ENCODE measurements at places on chromosomes 5 and 9.

- DNase-seq, result no peak
Measured at GRCh38 chr5:1182633-1183423, 18.6 kb upstream of the SLC6A19 start.

DNA sequence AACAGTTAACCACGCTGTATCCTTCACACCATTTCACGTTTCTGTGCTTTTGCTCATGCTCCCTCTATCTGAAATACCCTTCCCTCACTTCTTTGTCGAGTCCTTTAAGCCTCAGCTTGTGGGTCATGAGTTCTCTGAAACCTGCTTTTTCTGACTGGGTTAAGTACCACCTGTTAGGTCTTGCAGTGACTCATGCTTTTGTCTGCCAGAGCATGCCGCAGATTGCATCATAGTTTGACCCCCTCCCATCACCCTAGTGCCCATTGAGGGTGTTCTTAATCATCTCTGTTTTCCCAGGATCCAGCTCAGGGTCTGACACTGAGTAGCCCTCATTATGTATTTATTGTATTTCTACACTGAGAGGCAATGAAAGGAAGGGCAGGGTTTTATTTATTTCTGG, 190.2 kb downstream of the ASTN2 start:
- no peak for DNase-seq

DNA sequence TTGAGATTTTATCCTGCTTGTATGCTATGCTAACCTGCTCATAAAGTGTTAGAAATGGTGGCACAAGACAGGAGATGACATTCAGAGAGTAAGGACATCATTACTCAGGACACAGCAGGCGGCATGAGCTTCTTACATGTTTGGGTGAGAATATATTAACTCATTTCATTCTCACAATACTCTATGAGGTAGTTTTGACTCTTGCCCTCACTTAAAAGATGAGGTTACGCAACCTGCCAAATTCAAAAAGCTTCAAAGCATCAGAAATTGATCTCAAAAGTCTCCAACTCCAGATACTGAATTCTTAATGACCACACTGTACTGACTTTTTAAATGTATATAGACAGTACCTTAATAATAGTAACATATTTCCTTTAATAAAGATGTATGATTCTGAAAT, 60.8 kb downstream of the CDH18 start:
- DNase-seq, result no peak

DNA sequence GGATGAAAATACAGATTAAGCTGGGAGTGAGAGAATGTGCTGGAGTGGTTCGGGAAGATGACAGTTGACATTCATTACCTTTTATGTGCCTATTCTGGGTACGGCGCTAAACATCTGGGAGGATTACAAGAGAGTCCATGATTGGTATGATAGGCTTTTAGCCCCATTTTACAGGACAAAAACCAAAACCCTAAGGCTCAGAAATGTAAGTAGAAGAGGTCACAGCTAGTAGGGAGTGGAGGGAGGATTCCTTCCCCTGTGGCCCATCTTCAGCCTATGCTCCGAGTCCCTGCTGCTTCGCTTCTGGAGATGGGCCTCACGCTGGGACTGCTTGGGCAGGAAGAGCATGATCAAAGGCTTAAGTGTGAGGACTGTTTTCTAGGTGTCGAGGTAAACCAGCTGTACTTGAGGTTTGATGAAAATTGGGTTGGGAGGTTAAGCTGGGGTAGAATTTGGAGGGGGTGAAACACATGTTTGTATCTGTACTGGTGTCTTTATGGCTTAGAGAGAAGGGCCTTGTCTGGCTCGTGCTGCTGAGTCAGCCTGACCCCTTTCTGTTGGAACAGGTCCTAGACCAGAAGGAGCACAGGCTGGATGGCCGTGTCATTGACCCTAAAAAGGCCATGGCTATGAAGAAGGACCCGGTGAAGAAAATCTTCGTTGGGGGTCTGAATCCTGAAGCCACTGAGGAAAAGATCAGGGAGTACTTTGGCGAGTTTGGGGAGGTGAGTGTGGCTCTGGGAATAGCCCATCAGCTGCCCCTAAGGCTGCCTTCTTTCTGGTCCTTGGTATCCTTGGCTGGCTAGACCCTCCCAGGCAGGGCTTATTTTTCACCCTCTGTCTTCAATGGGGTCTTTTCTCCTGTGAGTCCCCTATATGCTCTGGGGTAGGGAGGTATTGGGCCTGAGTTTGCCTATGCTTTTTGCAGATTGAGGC, 2.1 kb downstream of the HNRNPAB start:
- DNase-seq, result no peak

- no peak for DNase-seq
Measured at GRCh38 chr5:56481428-56482357, 248.6 kb upstream of the ANKRD55 start.

GRCh38 chr9:36866840-36867239, 167.2 kb downstream of the PAX5 start:
- DNase-seq, result no peak

GRCh38 chr5:42361315-42361688, 61.9 kb upstream of the GHR start:
- DNase-seq, result no peak

DNA sequence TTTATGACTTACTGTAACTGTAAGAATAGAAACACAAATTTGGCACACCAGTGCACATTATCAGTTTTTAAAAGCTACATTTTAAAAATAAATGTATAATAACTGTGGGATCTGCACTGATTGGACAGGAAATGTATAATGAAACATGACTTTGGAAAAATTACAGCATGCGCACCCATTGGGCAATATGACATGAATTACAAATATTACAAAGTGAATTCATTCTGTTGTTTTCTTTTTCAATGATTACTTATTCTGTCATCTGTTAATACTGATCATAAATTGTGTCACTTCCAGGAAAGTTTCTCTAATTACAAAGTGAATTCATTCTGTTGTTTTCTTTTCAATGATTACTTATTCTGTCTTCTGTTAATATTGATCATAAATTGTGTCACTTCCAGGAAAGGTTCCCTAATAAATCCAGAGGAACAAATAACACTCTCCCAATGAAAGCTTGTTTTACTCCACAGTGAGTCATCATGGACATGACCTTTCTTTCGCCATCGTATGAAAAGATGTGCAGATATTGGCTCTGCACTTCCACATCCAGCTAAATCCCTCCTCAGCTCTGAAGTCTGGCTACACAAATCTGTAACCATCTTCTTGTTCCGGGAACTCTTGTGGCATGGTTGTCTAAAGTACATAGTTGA, 297.0 kb upstream of the HAPLN1 start:
- DNase-seq, result no peak

DNA sequence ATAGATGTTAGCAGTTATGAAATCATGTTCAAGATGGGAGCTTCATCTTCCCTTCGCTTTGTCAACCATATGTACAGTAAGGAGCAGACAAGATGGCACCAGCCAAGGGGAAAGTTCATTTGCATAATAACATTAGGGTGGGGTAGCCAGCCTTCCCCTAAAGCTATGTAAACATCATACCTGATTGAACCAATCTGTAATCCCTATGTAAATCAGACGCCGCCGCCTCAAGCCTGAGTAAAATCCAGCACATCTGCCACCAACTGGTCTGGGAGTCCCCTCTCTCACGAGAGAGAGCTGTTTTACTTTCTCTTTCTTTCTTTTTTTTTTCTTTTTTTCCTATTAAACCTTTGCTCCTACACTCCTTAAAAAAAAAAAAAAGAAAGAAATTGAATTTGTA, 30.8 kb upstream of the REEP2 start:
- no peak for DNase-seq

DNA sequence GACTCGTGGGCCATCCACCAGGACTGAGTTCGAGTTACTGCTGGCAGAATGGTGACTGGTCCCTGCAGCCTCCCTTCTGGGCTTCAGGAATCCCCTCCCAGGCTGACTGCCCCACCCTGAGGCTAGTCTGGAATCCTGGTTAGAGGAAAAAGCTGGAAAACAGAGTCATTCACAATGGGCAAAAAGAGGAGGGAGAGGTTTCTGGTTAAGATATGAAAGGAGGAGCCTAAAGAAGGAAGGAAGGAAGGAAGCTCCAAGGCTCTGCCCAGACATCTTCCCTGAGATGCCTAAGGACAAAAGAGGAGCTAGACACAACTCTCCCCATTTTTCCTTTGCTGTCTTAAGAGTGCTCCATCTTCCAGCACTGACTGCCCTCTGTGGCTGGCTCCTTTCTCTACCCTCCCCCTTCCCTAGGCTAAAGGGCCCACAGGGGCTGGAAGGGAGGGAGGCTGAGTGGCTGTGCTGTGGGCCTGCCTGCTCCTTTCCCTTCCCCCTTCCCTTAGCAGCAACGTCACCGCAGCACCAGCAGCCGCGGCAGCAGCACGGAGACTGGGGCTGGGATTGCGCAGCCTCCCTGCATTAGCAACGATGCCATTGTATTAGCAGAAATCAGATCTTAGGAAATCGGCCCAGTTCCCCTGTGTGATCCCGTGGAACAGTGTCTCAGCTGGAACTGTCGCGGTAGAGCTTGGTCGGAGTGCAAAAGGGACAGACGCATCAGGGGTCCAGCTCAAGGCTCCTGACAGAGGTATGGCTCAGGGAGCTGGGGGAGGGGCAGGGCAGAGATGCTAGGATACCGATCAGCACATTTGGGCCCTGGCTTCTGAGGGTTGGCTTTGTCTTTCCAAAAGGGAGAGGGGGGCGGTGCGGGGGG, 48.7 kb downstream of the RUSC2 start:
- DNase-seq, result no peak

DNA sequence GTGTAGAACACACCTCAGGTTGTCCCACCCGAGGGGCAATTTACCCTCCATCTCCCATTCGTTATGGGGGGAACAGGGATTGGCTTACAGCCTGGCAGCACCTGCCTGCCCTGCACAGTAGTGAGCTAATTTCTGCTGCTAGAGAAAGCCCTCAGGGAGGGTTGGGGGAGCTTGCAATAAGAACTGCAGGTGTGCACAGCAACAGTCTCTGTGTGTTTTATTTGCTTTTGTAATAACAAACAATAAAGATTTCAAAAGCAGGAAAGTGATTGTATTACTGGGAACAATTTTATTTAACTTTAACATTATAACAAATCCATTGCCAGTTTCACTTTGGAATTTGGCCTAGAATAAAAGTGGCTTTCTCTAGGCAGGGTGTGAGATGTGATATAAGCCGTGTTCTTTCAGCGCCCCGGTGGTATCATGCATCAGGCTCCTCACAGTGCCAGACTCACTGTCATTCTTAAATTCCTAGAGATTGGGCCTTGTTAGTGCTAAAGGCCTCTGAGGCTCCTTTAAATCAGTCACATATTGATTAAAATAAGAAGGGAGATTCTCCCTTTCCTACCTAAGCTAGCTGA, 81.1 kb downstream of the RMI1 start:
- DNase-seq, result no peak

DNA sequence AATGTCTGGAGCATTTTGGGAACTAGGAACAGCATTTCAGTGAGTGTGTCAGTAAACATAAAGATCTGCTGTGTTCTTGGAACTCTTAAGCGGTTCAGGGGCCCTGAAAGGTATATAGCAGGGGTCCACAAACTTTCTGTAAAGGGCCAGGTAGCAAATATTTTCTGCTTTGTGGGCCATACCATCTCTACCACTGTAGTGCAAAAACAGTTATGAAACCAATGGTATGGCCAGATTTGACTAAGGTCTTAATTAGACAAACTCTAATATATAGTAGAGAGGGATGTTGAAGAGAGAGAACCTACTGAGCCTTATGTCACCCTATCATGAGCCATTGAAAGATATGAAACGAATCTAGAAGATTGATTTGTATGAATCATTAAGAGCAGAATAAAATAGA, 5.3 kb downstream of the TNPO1 start:
- DNase-seq, result no peak

- DNase-seq, result no peak
Measured at GRCh38 chr5:16894236-16895057, 41.6 kb downstream of the MYO10 start.

- no peak for DNase-seq
Measured at GRCh38 chr9:127561491-127562278, 50.4 kb upstream of the STXBP1 start.

- no peak for DNase-seq
Measured at GRCh38 chr5:33854733-33855151, 37.0 kb downstream of the ADAMTS12 start.

DNA sequence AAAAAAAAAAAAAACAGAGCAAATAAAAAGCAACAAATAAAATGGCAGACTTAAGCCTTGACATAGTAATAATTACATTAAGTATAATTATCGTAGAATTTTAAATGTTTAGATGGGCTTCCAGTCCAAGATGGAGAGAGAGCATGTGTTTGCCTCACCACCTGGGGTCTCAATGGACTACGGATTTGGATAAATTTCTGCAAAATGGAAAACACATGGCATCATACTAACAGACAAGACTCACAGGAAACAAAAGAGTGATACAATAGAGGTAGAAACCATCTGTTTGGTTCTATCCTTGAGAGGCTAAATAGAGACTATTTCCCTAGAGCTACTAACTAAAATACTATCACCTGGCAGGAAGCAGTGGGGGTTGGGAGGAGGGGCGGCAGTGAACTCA, 144.3 kb downstream of the MUSK start:
- no peak for DNase-seq

DNA sequence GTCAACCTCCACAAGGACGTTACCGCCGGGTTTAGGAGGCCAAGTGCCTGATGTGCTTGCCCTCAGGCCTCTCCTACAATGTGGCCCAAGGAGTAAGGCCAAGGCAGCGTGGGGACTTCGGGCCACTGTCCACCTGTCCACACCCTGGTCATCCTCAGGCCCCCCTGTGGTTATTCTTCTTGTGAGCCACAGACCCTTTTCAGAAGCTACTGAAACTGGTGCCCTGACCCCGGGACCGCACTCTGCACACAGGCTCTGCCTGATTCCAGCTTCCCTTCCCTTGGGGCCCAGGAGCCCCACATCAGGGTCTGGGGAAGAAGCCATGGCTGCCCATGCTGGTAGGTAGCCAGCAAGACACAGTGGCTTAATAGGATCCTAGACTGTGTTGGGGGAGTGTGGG, 128.8 kb downstream of the OLFM1 start:
- DNase-seq, result no peak

GRCh38 chr9:20831028-20831427, 147.0 kb downstream of the FOCAD start:
- no peak for DNase-seq

DNA sequence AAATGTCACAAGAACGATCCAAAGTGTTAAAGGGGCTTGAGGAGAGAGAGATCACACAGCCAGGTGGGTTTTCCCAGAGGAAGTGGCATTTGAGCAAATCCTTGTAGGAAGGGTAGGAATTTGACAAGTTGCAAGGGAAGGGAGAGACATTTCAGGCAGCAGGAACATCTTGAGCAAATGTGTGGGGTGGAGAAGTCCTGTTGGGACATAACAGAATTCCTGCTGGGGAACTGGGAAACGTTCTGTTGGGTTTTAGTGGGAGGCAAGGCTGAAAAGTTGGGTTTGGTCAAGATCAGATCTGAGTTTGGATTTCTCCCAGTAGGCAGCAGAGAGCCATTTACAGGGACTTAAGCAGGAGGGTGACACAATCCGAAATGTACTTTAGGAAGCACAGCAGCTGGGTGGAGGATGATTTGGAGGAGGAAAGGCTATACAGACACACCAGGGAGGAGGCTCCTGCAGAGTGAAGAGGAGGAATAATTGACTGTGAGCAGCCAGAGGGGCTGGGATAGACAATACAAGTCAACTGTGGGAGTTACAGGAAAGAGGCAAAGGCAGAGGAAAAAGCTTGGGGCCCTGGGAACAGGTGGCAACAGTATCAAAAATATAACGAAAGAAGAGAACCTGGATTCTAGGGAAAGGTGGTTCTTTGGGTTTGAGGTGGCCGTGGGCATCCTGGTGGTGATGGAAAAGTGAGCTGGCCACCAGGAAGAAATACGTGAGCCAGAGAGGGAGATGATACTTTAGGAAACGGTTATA, 3.1 kb upstream of the ZSWIM6 start:
- no peak for DNase-seq
